Stimulated activated CD4-positive, alpha-beta T cell treated with anti-CD3 and anti-CD28 coated beads, Interleukin-1b, Interleukin-23, amount 100 ng/mL, for 1 hour (primary cell): ENCODE measurements at places on chromosomes 4 and X.

GRCh38 chrX:110320381-110320987, 2.6 kb upstream of the AMMECR1 start:
- no peak for DNase-seq

DNA sequence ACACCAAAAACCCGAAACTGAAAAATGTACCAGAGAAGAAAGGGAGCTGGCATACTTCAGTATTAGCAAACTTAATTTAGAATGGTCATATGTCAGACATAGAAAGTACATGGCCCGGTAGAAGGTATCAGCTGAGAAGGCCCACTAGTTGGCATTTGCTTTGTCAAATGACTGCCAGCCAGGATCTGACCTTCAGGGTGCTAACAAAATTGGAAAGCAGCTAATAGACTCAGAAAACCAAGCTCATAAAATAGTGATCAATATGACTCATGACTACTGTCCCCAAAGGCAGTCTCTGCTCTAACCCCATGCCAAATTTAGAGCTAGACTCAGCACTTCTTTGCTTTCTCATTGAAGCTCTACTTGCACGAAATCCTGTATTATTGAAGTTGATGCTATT, 342.7 kb downstream of the PDGFC start:
- DNase-seq, result no peak

DNA sequence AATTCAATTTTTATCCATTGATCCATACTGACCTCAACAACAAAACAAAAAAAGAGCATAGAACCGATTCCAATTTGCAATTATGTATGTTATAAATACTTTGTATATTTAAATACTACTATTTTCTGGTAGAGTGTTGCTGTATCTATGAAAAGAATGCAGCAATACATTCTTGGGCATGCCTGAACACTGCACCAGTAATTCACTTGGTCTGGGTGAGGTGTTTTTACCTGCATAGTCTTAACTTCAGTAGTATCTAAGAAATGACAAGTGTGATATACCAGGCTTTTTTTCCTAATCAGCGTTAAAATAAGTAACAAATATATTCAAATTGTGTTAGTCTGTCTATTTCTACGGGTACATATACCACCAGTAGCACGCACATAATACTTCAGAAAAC, 120.2 kb downstream of the KLHL13 start:
- no peak for DNase-seq

GRCh38 chrX:134883137-134883700, 107.6 kb upstream of the SMIM10 start:
- DNase-seq, result no peak

- no peak for DNase-seq
Observed at GRCh38 chrX:15114743-15115566, 154.9 kb downstream of the ASB9 start.

DNA sequence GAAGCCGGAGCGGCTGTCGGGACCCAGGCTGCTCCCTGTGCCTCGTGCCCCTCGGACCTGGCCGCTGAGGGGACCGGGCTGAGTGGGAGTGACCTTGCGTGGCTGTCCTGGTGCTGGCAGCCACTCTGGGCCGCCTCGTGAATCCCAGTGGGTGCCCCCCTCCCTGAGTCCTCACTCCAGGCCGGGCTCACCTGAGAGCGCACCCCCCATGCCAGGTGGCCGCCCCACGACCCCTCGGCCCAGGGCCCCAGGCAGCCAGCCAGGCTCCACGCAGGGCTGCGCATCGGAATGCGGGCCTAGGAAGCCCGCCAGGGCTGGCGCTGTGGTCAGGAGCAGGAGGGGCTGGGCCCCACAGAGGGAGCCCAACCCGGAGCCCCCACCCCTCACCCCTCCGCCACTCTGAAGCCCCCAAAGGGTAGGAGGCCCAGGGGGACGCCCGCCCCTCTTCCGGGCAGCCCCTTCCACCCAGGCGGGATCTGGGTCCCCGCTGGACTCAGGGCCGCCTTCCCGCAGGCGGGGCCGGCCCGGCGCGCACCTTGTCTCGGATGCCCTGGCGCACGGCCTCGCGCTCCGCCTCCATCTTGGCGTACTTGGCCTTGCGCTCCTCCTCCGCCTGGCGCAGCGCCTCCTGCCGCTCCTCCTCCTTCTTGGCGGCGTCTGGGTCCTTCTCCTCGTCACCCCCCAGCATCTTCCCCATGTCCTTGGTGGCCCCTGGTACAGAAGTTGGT, 33.9 kb downstream of the CPLX1 start:
- DNase-seq, result no peak

DNA sequence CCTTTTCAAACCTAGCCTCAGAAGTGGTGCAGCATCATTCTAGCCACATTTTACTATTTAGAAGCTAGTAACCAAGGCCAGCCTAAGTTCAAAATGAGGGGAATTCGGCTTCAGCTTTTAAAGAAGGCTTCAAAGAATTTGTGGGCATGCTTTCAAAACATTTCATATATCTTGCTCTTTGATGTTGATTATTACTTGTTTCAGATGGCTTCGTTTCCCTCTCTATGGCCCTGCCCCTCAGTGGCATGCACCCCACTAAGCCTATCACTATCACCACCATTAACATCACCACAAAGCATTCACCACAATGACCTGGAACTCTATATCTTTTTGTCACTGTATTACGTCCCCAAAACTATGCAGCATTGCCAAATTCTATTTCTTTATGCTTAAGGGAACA, 51.2 kb upstream of the FAM47B start:
- DNase-seq, result no peak

- DNase-seq, result no peak
Observed at GRCh38 chrX:120428309-120428708, 40.8 kb downstream of the LAMP2 start.

- no peak for DNase-seq
Observed at GRCh38 chr4:172352356-172352755, 539.2 kb downstream of the GALNTL6 start.

- no peak for DNase-seq
Observed at GRCh38 chr4:152988721-152989553, 52.8 kb downstream of the FHDC1 start.

DNA sequence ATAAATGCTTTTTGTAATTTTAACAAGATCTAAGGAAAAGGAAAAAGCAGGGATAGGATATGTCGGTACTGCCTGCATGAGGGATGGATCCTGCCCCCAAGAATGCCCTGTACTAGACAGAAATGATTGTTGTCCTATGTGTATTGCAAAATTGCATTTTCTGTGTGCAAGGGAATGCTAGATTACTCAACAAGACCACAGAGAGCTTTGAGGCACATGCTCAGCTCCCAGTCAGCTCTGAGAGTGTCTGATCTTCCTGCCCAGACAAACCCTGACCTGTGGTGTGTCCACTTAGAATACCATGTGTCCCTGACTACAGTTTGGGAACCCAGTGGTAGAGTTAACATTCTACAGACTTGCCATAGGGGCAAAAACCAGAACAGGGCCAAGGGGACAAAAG, 129.2 kb upstream of the PAK3 start:
- DNase-seq, result no peak

GRCh38 chrX:47574076-47574546, 8.1 kb upstream of the TIMP1 start:
- no peak for DNase-seq

GRCh38 chrX:104391906-104392305, 137.2 kb upstream of the ESX1 start:
- DNase-seq, result no peak

DNA sequence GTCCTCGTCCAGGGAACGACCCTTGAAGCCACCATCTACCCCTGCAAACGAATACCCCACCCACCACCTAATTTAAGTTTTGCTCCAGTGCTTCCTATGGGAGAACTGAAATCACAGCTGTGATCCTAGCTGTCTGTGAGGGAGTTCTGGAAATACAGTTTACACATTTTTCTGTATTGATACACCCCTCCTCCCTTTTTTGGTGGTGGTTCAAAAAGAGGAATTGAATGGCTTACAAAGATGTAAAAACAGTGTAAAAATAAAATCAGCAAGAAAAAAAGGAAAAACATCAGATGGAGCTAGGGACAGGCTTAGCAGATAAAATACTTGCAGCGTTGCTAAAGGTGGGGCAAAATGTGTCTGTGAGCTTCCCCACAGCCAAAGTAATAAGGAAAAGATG, 86.6 kb downstream of the SORCS2 start:
- DNase-seq, result no peak

- DNase-seq, result no peak
Observed at GRCh38 chrX:135984791-135985156, 461 bp upstream of the SLC9A6 start.

- no peak for DNase-seq
Observed at GRCh38 chr4:8148159-8148558, 10.5 kb downstream of the ABLIM2 start.

DNA sequence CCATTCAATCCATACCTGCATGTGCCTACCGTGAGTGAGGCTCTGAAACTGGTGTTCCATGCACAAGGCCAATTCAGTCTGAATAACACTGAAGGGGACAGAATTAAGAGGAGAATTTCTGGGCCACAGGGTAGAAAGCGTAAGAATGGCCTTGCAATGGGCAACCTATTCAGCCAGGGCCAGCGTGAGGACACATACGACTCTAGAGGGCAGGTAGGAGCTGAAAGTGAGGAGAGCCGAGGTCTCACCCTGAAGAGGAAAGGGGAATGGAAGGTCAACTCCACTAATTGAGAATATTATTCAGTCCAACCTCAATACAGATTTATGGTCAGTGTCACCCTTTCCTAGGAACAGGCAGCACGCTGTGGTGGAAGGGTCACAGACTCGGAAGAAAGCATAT, 202.2 kb downstream of the TRIML1 start:
- no peak for DNase-seq

DNA sequence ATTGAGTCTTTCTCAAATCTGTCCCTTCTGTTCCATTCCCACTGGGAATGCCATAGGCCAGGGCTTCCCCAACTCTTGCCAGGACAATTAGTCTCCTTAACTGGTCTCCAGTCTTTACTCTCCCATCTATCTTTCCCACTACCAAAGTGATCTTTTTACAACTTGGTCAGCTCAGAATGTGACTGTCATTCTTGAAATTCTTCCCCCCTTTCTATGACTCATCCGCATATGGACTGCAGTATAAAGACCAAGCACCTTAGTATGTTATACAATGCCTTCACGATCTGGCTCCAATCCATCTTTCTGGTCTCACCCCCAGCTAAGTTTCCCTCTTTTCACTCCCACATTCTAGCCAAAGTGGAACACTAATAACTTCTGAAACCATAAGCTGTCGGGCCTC, 383.8 kb downstream of the OPHN1 start:
- DNase-seq, result no peak

DNA sequence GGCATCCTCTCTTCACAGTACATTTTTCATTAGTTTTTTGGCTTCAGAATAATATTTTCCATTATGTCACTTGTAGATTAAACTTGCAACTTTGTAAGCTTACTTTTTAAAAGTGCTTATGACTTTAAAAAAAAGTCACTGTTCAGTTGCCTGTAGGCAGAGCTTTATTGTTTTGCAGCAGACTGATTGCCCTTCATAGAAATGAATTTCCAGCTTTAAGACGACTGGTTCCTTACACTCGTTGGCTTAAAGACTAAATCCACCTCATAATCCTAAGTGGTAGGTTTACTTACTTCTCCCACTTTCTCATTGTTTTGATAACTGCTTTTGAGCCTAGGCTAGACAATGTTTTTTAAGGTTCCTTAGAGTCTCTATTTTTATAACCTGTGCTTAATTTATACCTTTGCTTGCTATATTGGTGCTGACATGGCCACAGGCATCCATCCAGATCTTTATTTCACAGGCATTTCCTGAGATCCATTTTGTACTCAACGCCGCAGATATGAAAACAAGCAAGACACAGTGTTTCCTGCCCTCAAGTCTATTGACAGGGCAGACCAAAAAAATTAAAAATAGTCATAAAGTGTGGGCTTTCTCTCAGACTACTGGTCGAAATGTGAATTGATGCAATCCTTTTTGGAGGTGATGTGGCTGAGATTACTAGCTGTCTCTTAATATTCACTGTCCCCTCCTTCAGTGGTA, 12.6 kb upstream of the IL13RA2 start:
- no peak for DNase-seq

GRCh38 chrX:1391707-1392375, at the start of gene SLC25A6:
Gene SLC25A6 (minus strand): TSS chrX:1392113. CDS start chrX:1392009, 104 bp downstream.
- DNase-seq, result peak; percentile 100

DNA sequence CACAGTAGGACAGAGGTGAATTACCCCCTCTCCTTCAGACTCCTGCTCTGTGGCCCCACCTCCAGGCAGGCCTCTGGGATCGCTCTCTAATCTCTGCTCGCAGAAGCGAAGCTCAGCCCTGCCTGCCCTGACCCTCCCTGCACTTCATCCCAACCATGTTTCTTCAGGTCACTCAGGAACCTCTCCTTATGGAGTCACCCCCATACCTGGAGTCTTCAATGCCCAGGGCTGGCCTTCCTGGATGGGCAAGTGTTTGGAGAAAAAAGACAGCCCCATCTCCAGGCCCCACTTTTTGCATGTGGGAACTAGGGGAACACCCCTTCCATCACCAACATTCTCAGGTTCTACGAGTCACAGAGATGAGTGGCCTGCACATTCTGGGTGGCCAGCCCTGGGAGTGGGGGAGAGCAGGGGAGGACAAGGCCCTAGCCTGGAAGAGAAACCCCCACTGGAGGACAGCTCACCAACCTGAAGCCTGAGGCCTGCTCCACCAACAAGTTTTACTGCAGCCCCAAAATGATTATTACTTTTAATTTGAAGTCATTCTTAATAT, 90.8 kb downstream of the PPP2R2C start:
- DNase-seq, result no peak

DNA sequence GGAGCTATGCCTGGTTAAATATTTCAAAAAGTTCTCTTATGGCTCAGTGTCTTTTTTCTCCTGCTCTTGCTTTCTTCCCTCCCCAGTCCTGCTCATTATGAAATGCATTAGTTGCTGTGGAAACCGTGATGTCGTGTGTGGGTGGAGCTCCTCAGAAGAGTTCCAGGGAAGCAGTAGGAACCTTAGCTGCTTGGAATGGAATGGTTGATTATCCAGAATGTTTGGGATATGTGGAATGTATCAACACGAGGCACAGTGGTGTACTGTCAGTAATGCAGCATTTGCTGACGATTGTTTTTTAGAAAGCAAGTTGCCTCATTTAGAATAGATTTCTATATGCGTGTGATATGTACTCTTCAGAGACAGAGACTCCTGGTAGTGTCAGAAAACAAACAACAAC, 333.2 kb downstream of the ARHGAP10 start:
- no peak for DNase-seq

DNA sequence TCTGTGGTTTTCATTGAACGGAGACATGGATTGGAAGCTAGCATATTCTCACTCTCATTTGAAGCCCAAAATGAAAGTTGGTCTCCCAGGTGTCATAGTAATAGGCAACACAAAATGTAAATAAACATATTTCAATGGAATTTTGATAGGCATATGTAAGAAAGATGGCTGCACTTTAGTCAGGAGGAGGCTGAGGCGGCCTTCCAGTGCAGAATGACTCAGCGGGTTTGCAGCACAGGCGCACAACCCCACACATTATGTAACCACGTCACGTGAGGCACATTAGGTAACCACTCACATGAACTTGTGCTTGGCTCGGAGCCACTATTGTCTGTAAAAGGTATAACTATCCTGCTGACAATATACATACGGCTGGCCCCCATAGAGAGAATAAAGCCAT, 381.7 kb downstream of the GPAT3 start:
- DNase-seq, result no peak

- DNase-seq, result no peak
Observed at GRCh38 chr4:101791182-101791558, 640 bp downstream of the BANK1 start.

- no peak for DNase-seq
Observed at GRCh38 chrX:63747331-63747730, 37.7 kb downstream of the ARHGEF9 start.

- DNase-seq, result no peak
Observed at GRCh38 chrX:119017077-119017476, 42.7 kb downstream of the LONRF3 start.
